ENCODE measurements at places on chromosomes 16 and 17. TPM values are rescaled to one million over a fixed set of nuclear protein-coding genes. Genes with fewer than 3 reads are reported as not detected.

The TBC1D26 gene
- not detected for total RNA-seq

The PLD6 gene
- 0.88 TPM for total RNA-seq

The ARL6IP1 gene
- total RNA-seq: 247 TPM

The SLC6A4 gene
- 0.46 TPM for total RNA-seq

The ATP2A3 gene
- not detected for total RNA-seq

The ASGR1 gene
- 0.21 TPM for total RNA-seq

The VAT1L gene
- total RNA-seq: 0.33 TPM

The MPP2 gene
- total RNA-seq: 1.3 TPM

The CLEC18B gene
- total RNA-seq: not detected

The RABEP2 gene
- total RNA-seq: 36.6 TPM

The PRSS33 gene
- not detected for total RNA-seq

The HBA2 gene
- not detected for total RNA-seq

The PABPN1L gene
- total RNA-seq: not detected

The PTX4 gene
- total RNA-seq: not detected

The PRAC1 gene
- total RNA-seq: not detected

The MAPK7 gene
- 17.3 TPM for total RNA-seq

The CAPN15 gene
- 52.1 TPM for total RNA-seq

The MILR1 gene
- 0.28 TPM for total RNA-seq

The KIF2B gene
- total RNA-seq: not detected

Measured in airway epithelial cell (primary cell).